Activated naive CD4-positive, alpha-beta T cell treated with Interleukin-2 at 50 U/mL for 16 hours (primary cell): ENCODE measurements at places on chromosomes 5 and 9.

- no peak for DNase-seq
Measured at GRCh38 chr9:124894035-124894740, 32.3 kb downstream of the ARPC5L start.

GRCh38 chr5:72271702-72272101, 48.3 kb downstream of the MRPS27 start:
- DNase-seq, result no peak

- DNase-seq, result no peak
Measured at GRCh38 chr5:86748538-86749105, 130.9 kb downstream of the COX7C start.

- DNase-seq, result no peak
Measured at GRCh38 chr9:19513671-19514275, 105.0 kb downstream of the ACER2 start.

- no peak for DNase-seq
Measured at GRCh38 chr9:131543141-131543540, 2.2 kb upstream of the PRRT1B start.

DNA sequence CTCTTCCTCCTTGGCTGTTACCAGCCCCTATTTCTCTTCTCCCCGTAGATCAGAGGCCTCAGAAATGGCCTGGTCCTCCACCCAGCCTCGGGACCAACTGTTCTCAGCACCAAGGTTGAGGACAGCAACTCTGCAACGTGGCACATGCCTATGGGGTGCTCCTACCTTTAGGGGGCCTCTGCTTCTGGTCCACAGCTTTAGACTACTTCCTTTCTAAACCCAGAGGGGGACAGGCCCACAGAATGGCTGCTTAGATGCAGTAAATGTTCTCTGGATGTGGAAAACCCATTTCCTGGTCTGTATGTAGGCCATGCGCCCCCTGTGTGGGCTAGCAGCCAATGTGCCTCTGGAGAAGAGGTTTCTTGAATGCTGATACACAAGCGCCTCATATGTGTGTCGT, 68.4 kb downstream of the NRG2 start:
- no peak for DNase-seq

DNA sequence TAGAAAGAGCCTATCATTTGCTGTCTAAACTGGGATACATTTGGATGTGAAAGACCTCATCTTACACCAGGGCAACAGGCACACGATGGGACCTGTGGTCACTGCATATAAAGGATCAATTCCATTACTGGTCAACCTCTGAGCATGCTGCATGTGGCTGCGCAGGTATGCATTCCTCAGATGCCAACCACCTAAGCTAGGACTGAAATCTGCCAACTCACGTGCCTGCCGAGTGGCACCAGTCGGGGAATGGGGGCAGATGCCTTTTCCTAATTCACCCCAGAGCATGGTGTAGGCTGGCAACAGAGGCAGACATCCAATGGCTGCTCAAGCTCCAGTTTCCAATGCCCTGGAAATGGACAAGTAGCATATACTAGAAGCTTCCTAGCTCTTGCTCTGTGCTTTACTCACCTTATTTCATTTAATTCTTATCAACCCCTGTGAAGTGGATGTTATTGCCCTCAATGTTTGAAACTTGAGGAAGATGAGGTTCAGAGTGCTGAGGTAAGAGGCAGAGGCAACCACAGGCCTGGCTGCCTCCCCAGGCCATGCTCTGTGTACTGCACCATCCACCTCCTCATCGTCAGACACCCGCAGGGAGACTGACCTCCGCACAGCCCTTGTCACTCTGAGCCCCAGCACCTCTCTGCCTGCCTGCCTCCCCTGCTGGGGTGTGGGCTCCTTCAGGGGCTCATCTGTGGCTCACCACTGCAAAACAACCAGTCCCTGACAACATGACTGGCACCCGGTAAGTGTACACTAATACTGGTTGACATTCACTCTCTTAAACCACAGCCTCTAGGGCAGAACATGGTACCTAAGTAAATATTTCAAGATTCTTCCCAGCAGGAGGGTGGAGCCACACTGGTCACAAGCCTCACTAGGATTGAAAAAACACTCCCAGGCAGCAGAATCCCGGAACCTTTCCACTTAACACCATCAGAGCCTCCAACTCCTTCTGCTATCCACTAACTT, 228.5 kb downstream of the CRB2 start:
- DNase-seq, result no peak

DNA sequence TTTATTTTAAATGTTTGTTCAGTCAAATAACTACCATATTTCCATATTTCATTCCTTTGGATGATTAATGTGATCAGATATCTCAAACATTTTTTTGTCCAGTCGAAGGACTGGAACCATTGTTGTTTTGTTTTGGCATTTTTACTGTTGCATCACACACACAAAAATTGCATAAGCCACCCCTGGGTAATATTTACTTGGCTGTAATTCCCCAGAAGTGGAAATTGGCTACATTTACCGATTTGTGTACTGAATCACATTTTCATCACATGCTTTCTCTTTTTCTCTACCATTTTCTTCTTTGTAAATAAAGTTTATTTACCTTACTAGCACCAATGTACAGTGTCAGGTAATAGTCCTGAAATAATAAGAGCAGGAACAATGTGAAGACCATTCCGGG, 1729.7 kb upstream of the WWC1 start:
- DNase-seq, result no peak

DNA sequence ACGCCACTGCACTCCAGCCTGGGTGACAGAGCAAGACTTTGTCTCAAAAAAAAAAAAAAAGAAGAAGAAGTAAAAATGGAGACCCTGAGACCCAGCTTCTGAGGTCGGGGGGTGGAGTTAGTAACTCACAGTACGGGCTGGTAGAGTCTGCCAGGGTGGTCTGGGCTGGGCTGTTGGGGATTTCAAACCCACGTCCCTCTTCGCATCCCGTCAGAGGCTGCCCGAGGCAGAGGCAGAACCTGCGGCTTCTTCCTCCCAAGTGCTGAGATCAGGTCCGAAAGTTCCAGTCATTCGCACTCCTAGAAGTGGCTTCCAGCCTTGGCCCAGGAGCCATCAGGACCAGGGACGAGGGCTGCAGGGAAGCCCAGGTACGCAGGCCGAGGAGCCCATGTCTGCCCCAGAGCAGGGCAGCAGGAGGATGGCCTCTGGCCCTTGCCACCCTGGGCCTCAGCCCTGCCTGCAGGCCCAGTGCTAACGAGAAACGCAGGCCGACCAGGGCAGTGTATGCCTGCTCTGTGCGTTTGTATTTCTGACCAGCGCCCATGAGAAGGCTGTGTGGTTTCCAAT, 9.9 kb upstream of the SLC2A6 start:
- no peak for DNase-seq

GRCh38 chr9:84136119-84136868, 155.7 kb downstream of the RMI1 start:
- DNase-seq, result no peak

DNA sequence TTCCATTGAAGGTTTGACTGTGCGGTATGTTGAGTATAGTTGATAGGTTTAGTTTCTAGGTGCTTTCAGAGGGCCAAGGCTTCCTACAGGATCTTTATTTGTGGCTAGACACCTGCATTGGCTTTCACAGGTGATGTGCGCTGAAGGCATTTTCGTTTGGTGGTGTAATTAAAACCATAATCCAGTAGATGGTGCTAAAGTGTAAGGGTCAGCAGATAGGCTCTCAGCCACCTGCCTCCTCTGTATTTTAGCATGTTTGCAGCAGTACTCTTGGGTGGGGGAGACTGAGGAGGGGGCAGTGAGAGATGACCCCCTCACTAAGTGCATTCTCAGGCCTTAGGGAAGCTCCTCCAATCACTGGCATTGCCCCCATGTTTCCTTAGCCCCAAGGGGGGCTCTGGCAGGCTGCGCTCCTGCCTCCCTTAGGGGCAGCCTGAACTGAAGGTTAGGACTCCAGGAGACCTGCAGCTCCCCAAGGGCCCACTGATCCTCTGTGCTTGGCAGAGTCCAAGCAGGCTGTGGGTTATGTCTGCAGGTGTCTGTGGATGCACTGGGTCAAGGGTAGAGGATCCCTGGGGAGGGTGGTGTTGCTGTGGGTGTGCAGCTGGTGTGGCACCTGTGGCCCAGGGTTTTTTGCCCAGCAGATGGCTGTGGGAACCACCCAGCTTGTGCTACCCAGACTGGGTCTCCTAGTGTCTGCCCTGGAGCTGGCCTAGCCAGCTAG, 23.4 kb downstream of the CDK20 start:
- no peak for DNase-seq

DNA sequence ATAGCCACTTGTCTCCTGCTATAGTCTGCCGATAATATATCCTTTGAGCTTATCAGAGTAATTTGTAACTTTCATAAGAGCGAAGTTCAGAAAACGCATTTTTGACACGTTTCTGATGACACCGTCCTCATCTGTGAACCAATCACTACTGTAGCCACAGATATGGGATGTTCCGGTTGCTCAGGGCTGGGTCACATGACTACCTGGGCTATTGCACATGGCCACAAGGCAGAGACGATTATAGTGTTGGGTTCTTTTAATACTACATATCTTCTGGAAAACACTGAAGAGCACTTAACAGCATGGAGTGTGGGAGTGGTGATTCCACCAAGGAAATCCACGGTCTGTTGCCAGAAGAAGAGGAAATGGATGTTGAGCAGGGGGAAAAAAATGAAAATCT, 115.0 kb upstream of the ADRA1B start:
- no peak for DNase-seq

GRCh38 chr9:135320331-135320730, 159.3 kb upstream of the PPP1R26 start:
- no peak for DNase-seq

- no peak for DNase-seq
Measured at GRCh38 chr9:98944057-98944733, 488 bp downstream of the COL15A1 start.

DNA sequence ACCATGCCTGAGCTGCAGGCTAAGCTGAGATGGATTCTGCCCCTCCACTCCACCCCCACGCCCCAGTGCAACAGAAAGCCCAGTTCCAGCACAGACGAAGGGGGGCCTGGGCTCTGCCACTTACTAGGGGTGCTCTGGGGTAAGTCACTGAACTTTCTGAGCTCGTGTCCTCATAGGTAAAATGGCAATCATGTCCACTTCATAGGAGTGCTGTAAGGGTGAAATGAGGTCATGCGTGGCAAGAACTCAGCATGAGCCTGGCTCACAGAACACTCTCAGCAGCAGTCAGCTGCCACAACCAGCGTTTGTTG, 8.4 kb upstream of the PSD2 start:
- no peak for DNase-seq

- DNase-seq, result no peak
Measured at GRCh38 chr9:33471361-33471760, 2.4 kb downstream of the NOL6 start.

DNA sequence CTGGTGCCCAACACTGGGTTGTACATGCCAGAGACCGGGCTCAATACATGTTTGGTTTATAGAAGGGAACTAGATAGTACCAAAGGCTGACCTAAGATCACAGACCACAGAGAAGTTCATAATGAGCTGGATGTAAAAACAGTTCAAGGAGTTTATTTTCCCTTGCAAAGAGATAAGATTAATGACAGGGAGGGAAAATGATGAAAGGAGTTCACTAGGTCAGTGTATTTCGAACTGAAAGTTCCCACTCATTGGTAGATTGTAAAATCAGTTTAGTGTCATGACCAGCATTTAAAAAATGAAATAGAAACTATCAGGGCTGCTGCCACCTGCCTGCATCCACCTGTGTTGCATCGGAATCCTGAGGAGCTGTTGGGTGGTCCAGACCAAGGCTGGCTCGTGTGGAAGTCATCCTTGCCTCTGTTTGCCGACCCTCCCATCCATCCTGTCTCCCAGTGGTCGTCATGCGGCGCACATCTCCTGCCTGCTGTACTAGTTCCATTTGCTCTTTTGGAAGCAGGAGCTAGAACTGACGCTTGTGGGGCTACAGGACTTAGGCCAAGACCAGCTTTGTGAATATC, 21.1 kb downstream of the TBC1D2 start:
- no peak for DNase-seq

GRCh38 chr9:124657516-124657915, 113.6 kb downstream of the NR6A1 start:
- DNase-seq, result no peak
